Stimulated activated CD4-positive, alpha-beta T cell treated with anti-CD3 and anti-CD28 coated beads, Interleukin-2, amount 100 ng/mL, for 48 hours (primary cell): ENCODE measurements at places on chromosomes 6 and 20.

DNA sequence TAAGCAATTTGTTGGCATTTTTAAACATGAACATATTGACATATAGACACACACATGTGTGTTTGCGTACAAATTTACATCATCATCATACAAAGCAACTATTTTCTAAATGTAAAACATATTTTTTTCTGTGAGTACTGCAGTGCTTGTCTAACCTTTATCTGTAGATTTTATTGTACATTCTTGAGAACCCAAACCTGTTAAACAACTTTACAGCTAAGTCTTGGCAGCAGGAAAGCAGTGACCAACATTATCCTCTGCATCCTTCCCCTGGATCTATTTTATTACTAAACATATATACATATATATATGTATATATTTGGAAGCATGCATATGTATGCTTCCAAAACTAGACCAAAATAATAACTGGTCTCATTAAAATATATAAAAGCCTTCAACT is 10.4 kb upstream of the PLCB1 start:
- DNase-seq, result no peak

GRCh38 chr6:5378331-5378730 is 117.0 kb downstream of the FARS2 start:
- no peak for DNase-seq

- DNase-seq, result no peak
These were observed 292.7 kb downstream of the ZFAND3 start for GRCh38 chr6:38112181-38112580.

GRCh38 chr6:16546861-16547260 is 214.4 kb downstream of the ATXN1 start:
- no peak for DNase-seq

DNA sequence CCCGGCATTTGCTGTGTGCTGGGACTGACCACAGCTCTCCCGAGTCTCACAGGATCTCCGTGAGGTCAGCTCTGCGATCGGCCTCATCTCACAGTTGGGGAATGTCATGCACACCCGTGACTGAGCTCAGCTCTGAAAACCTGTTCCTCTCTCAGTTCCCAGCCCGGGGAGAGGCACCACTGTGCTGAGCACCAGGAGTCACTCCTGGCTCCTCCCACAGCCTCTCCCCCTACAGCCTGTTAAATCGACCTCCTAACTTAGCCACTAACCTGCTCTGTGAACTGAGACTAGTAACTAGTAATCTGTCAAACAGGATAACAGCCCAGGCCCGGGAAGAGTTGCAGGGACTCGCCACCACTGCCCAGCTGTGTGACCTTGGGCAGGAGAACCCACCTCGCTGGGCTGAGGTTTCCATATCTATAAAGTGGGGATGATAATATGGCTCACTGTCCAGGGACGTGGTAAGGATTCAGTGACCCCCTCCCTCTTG is 20.1 kb upstream of the NOL4L start:
- no peak for DNase-seq
